Activated CD4-positive, alpha-beta T cell treated with anti-CD3 and anti-CD28 coated beads for 4 hours (primary cell): ENCODE measurements at places on chromosomes 2 and 18.

- DNase-seq = no peak
Measured at GRCh38 chr18:4453567-4453873, 1.6 kb downstream of the DLGAP1 start.

DNA sequence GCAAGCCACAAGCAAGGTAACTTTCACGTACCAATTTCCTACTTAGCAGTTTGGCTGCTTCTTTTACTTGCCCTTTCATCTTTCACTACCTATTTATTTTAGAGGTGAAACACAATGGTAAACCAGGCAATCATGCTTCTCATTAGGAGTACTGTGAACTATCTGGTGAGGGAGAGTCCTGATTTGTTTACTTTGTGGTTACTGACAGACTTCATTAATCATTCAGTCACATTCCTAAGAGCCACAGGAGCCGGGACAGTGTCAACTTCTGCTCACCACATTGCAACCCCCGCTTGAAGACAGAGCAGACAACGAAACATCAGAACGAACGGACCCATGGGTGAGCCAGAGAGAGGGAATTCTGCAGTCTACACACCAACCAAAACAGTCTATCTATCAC is 28.8 kb downstream of the TUBB6 start:
- no peak for DNase-seq

DNA sequence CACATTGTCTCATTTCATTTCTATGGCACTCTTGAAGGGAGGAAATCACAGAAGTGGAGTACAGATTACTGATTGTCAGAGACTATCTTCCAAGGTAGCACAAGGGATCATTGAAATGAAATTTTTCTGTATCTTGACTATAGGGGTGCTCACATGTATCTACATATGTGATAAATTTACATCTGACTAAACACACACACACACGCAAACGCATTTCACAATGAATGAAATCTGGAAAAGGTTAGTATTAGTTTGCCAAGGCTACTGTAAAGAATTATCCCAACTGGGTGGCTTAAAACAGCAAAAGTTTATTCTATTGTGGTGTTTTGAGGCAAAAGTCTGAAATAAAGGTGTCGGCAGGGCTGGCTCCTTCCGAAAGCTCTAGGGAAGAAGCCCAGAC is 144.6 kb downstream of the SH3BP4 start:
- no peak for DNase-seq

DNA sequence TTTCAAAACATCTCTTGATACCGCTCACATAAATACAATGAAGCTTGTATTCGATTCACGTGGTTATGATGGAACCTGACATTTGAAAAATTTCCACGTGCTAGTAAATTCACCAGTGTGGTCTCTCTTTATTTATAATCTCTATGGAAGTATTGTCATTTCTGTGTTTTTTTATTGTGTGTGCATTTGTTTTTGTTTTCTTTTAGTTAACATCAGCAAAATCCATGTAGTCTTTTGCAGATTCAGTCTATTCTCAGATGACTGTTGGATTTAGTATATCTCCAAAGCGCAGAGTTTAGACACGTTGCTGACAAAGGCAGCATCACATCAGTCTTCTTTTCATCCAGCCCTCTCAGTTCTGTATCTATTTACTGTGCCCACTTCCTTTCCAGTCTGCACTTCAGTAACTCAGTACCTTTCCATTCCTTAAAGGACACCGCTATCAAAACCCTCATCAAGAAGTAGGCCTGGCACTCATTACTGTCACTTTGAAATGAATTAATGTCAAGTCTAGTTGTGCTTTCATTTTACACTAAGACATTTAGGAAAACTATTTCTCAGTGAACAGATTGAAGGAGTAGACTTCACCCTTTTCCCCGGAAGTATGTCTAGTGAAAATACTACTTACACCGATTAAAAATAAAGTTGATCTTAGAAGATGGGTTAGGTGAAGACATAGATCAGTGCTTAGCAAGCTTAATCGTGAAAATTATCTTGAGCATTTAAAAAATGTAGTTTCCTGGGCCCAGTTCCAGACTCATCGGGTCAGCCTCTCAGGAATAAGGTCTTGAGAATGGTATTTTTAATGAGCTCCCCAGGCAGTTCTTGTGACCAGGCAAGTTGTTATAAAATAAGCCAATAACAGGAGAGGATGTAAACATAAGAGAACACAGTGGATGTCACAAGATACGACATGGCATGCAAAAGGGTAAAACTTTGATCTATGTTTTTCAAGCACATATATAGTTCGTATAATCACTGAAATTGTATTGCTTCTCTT is 506.8 kb upstream of the ZEB2 start:
- no peak for DNase-seq

DNA sequence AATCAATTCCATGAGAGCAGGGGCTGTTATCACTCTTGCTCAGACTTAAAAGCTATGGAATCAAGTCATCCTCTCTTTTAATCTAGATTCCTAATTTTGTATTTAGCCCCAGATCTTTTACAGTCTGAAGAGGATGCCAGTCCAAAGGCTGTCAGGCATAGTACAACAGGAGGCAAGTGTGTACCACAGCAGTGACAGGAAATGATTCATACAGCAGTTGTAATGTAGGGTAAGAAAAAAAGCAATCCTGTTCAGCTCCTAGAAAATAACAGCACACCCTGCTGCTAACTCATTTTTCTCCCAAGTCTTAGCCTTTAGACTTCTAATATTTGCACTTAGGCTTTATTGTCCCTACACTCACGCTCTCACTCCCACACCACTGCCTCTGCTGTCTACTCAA is 127.8 kb upstream of the SYT4 start:
- no peak for DNase-seq

- no peak for DNase-seq
Measured at GRCh38 chr2:196268025-196268424, 96.6 kb upstream of the STK17B start.

DNA sequence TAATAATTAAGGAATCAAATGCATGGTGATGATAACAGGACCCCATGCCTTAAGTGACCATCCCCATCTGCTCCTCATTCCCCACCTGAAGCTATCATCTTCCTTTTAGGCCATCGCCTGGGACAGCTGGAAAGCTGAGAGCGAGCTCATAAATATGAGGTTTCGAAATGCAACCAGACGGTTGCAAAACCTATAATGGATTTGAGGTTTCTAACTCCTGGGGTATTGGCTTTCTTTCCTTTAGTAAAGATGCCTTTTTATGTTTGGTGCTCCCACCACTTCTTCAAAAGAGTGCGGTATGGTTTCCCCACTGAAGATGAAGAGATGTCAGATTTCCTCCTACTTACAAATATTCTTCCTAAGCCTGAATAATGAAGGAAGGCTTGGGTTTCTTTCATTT is 1589.5 kb upstream of the PIK3C3 start:
- DNase-seq = no peak

GRCh38 chr18:10074728-10075127 is 160.9 kb downstream of the VAPA start:
- DNase-seq = no peak

DNA sequence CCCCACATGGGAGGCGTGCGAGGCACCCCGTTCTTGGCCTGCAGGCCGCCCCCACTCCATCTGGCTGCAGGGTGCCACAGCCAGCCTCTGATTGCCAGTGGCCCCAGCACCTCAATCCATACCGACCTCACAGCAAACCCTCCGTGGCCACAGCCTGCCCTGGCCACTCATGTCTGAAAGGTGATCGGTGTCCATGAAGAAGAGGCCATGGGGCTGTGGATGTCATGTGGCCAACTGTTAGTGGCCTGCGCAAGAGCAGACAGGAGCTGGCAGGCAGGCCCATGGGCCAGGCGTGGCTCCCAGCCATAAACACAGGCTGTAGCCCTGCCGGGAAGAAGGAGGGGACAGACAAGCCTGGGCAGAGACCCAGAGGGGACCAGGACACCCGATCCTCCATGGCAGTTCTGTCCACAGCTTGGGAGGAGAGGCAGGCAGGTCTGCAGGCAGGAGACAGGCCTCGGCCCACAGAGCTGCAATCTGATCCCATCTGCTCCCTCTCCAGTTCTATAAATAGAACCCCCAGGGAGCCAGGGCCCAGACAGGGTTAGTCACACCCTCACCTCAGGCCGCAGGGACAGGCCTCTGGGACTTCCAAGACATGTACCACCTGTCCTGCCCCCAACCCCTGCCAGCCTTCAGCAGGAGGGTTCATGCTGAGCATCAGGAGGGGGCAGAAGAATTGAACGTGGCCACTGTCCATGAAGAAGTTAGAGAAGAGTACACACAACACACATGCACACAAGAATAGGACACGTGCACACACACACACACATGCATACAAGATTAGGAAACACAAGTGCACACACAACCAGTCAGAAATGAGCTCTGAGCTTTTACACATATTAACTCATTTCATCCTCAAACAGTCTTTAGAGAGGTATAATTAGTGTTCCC is 16.9 kb downstream of the STEAP3 start:
- no peak for DNase-seq

DNA sequence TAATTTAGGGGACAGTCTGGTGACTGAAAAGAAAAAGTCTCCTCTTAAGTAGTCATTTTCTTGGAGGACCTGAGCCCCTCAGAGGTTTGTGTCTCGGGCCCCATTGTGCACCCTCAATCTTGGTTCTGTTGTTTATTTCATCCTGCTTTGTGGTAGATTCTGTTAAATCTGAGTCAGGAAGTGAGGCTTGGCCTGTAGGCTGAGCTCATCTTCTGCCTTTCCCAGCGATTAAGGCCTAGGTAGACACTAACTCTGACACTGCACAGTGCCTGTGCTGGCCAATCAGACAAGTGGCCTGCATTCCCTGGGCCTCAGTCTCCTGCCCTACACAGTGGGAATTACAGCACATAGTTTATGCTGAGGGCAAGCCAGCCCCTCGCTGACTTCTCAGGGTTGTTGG is 80.2 kb downstream of the CTIF start:
- no peak for DNase-seq

- DNase-seq = no peak
Measured at GRCh38 chr2:150375333-150375732, 112.1 kb downstream of the RND3 start.

- DNase-seq = no peak
Measured at GRCh38 chr2:66682476-66682875, 247.6 kb downstream of the MEIS1 start.

DNA sequence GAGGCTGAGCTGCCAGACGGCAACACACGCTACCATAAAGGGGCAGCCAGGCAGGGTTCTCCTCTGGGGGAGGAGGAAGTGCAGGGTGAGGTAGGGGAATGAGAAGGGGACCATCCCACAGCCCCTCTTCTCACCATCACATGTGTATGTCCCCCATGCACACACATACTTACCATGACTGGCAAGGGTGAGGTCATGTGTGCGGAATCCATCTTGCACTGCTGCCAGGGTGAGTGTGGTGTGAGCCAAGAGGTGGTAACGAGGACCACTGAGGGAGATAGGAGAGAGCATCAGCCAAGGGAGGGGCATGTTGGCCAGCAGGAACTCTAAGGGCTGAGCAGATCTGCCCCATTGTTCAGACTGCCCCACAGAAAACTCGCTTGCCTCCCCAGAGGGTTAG is 7.1 kb downstream of the WDR54 start:
- DNase-seq = no peak

DNA sequence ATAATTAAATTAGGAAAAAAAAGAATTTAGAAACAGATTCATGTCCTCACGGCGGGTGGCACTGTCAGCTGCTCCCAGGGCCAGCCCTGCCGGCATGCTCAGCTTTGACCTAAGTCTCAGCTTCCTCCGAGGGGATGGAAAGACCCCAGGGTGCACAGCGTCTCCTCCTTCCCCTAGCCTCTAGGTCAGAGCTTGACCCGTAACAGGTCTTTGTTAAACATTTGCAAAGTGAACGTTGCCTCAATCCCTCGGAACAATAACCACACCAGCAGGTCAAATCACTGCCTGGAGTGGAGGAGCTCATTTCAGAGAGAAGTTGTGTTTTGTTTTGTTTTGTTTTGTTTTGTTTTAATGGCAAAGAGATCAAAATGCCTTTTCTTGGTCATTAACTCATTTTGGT is 171.3 kb downstream of the TMEM18 start:
- DNase-seq = no peak

- no peak for DNase-seq
Measured at GRCh38 chr2:232941912-232942594, 71.0 kb downstream of the NGEF start.

- peak; percentile 53 for DNase-seq
Measured at GRCh38 chr2:41869542-41870264, 178.1 kb upstream of the PKDCC start.

DNA sequence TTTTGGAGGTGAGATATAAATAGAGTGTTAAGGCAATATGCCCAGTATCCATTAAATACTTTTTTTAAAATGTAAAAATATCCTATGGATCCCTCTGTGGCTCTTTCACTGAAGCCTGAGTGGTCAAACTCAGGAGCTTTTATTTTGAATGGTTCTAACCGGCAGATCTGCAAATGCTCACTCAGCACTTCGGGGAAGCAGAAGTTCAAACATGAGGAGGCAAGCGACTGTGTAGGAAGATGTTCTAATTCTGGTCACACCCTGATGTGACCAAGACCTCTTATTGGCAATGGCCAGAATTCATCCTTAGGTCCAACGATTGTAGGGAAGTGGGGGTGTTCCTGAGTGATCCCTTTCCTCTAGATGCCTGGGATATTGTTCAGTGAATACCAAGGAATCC is 168.8 kb downstream of the CDCA7 start:
- DNase-seq = no peak

- no peak for DNase-seq
Measured at GRCh38 chr18:68489013-68489792, 225.7 kb downstream of the TMX3 start.

- no peak for DNase-seq
Measured at GRCh38 chr2:68309426-68309825, 10.3 kb downstream of the CNRIP1 start.

DNA sequence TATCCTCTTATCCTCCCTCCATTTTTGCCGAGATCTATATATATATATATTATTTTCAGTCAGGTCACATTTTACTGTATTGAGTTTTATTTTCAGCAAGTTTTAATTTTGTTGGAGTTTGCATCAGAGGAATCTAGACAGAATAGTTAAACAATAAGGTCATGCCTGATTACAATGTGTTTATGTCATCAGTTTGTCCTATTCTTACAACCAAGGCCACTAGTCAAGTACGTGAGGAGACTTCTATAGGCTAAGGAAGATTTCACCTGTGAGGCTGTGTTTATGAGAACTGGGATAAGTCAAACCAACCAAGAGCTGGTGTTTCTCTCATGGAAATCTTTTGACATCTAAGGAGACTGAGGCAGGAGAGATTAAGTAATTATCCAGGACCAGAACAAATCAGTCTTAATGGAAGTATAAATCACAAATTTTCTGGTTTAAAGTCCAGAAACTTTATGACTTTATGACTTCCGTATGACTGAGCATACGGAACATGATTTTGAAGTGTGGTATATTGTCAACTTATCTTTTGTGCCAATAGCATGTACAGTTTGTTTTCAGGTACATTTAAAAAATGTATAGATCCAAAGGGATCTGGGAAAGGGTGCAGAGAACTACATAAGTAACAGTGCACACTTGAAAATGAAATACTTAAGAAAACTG is 100.0 kb upstream of the DTNA start:
- no peak for DNase-seq

DNA sequence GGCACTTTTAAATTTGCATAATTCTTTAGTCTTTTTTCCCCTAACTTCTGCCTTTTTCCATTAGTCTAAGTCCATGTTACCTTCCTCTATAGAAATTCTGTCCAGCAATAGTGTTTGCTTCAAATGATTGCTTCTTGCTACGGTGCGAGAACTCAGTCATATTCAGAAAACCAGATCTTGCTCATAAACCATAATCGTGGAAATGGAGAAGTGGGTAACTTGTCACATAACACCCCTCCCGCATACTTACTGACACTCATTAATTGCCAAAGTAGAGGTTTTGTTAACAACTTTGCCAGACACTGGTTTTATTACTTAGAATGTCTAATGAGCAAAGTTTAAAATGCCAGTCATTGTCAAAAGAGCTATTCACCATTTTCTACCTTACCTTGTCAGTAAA is 94.3 kb upstream of the TWSG1 start:
- DNase-seq = no peak

- no peak for DNase-seq
Measured at GRCh38 chr18:55849391-55849790, 261.4 kb upstream of the TCF4 start.
